ENCODE measurements at places on chromosomes 3 and 15.
A peak's percentile ranks its signal among the peaks of the same experiment; 100 is the strongest.

DNA sequence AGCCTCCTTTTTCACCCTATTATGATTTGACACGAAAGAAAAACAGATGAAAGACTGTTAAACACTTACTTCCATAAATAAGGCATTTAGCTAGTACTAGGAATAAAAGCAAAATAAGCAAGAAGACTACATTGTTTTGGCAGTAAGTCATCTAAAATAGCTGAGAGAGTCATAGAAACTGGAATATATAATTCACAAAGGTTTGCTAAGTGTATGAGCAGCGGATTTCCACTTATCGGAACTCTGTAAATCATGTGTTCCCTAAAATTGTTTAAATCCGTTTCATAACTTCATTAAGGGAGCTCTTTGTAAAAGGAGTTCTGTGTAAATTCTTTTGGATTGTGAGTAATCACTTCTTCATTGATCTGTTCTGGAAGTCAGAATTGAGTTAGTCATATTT lies 202.5 kb upstream of the CBLB start:
- no peak for DNase-seq

DNA sequence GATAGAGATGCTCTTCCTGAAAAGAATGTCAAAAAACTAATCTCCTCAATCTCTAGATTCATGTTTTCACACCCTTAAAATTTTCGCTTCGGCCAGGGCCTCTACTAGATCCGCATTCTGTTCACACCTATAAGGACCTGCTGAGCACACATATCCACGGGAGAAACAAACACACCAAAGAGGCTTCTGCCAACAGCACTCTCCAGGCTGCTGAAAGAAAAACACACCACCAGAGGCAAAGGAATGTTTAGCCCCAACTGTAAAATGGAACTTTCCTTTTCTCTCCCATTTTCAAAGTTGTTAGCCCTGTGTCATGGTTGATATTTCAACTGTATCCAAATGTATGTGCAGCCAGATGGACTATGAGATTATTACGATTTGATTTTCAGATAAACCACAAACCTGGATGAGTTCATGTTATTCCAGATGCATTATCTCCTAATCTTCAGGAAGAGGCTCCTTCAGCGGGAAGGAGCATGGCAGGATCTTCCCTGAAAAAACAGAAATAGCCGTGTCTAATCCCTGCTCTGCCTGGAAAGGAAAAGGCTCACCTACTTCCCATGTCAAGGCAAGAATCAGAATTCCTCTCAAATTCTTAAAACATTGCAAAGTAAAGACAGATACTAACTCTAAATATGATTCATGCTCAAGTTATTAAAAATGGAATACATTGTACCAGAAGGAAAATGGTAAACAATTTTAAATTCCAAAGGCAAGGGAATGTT lies 442.7 kb upstream of the NR2F2 start:
- DNase-seq = no peak

DNA sequence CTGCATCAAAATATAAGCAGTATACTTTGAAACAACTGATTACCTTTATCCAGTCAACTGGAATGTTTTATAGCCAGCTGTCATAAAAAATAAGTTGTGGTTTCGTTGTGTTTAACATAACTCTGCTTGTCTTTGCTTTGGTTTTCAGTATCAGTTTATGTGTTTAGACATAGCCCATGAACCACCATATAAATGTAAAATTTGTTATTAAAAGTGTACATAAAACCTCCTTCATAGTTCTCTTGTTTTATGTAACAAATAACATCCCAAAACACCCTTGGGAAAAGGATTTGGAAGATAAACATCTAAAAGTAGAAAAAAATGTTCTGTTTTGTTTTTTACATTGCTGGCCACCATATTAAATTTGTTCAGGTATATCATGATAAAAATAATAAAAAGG lies 347.0 kb upstream of the PROK2 start:
- no peak for DNase-seq

DNA sequence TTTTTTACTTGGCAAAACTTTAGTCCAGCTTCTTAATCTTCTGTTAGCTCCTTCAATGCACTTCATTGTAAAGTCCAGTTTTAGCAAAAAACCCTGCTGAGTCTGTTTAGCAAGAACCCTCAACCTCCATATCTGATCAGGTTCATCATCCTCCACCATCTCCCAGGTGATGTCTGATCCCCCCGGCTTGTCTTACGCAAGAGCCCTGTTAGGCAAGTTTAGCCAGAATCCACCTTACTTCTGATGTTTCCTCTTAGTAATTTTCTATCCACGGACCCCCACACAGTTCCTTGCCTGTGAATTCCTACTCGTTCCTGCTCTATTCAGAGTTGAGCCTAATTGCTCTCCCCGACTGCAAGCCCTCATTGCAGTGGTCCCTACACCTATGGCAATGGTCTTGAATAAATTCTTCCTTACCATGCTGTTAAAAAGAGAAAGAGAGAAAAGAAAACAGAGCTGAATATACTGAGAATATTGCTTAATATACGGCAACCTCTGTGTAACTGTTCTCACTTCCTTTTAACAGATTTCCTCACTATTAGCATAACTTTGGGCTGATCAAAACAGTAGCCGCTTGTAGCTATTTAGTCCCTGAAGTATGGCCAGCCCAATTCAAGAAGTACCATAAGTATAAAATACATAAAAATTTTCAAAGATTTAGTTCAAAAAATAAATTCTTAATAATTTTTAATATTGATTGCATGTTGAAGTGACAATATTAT lies 78.7 kb upstream of the MME start:
- DNase-seq = no peak

- no peak for DNase-seq
Measured at GRCh38 chr15:80996247-80996646, 4.5 kb upstream of the TLNRD1 start.

GRCh38 chr3:141255137-141255845 lies 23.7 kb downstream of the PXYLP1 start:
- no peak for DNase-seq

DNA sequence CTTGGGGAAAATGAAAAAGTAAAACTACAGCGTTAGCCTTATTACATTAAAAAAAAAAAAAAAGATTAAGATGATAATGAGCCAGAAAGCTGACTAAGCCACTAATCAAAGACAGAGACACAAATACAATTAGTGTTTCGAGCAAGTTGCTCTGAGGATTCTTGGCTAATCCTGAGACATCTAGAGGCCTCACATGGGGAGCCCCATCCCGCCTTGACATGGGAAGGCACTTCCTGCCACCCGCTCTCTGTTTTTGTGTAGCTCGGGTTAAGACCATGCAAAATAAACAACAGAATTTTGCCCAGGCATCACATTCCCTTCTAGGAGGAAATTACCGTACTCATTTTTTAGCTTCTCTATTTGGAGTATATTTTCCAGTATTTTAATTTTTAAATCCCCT lies 15.3 kb downstream of the HESX1 start:
- DNase-seq = peak; percentile 53

- DNase-seq = no peak
Measured at GRCh38 chr3:149975919-149976318, 5.2 kb upstream of the PFN2 start.

DNA sequence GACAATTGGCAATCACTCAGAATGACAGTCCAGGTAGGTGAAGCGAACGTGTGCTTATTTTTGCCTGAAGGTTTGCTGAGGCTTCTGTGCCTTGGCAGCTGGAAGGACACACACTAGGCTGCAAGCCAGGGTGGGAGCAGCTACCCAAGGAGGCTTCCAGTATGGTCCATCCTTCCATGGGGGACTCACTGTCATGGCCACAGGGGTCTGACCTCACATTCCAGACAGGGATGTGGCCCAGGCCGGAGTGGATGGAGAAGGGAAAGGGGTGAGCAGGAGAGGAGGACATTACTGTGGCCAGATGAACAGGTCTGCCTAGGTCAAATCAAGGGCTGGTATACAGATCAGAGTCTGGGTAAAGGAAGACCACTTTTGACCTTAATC lies 247.7 kb downstream of the ADAMTS17 start:
- no peak for DNase-seq

DNA sequence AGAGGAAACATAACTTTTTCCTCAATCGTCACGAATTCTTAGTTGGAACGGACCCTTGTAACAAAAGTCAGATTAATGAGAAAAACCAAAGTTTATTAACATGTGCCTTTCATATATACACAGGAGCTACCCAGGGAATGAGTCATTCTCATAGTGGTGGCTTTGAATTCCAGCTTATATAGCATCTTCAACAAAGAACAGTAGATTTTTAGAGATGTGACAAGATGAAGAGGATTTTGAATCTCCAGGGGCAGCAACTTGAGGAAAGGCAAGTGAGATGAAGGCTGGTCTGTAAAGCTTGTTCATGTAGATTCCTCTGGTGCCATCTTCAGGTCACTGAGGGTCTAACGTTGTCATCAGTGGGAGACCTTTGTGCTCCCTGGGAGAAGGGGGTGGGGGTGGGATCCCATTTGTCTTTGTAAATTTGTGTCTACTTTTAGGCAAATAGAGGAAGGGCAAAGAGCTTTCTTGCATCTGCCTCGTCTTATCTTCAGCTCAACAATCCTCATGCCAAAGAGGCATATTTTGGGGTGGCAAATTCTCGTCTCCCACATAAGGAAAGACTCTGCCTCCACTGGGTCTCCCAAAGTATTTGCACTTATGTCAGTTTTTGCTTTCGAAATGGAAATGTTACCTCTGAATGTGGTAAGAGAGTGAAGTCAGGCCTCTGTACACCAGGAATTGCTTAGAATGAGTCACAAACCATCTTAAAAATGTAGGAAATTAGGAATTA lies 29.5 kb downstream of the CLEC3B start:
- peak; percentile 74 for DNase-seq

- DNase-seq = no peak
Measured at GRCh38 chr3:150911771-150912170, 6.5 kb upstream of the MINDY4B start.

DNA sequence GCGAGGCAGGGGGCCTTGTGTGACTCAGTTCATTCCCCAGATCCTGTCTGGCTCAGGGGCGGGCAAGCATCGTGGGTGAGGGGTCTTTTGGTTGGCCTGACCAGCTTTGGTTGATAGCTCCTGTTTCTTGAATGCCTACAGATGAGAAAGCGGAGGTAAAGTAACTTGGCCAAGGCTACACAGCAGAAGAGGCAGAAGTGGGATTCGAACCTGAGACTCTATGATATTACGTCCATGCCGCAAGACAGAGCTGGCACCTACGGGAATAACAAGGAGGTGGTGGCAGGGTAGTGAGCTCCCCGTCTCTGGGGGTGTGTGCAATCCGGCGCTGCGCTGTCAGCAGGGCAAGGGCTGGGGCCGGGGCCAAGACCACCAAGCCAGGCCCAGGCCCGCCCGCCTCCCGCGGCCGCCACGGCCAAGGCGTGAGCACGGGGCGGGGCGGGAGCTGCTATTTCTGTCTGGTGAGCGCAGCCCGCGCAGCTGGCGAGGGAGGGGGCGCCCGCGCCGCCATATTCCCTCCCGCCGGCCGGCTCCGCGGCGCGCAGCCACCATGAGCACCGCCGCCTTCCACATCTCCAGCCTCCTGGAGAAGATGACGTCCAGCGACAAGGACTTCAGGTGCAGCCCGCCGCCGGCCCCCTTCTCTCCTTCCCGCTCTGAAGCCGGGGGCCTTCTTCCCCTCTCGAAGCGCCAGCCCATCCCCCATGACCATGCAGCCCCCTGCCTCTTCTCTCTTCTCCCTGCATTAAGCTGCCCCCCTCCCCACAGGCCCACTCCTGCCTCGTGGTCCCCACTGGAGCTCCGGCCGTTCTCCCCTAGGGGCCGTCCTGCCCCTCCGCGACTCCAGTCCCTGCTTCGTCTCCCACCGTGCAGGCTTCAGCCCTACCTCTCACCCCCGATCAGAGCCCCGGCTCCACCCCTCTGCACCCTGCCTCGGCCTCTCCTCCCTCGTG lies at the start of gene CAND2:
Gene CAND2 (plus strand): TSS at position 510 of the 953 bp plus-strand sequence. CDS start 41 bp downstream, at position 551.
- peak; percentile 24 for DNase-seq

GRCh38 chr3:157132936-157133335 lies 27.0 kb downstream of the CCNL1 start:
- no peak for DNase-seq

- no peak for DNase-seq
Measured at GRCh38 chr3:169990431-169990830, 23.8 kb downstream of the SEC62 start.

- no peak for DNase-seq
Measured at GRCh38 chr15:59168536-59168935, 38.1 kb upstream of the LDHAL6B start.

DNA sequence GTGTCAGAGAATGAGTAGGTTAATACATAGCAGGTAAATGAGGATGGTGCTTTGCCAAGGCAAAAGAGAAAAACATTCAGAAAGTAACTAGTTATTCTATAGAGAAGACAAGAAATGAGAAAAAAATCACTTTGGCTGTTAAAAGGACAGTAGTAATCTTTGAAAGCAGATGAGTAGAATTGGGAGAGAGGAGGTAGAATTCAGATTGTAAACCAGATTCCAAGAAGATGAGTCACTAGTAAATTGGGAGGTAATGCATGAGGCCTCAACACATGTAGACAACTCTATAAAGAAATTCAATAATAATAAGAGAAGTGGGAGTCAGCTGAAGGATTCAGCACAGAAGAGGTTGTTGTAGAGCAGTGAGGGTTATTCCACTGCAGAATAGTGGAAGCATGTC lies 81.4 kb downstream of the MBNL1 start:
- DNase-seq = no peak

DNA sequence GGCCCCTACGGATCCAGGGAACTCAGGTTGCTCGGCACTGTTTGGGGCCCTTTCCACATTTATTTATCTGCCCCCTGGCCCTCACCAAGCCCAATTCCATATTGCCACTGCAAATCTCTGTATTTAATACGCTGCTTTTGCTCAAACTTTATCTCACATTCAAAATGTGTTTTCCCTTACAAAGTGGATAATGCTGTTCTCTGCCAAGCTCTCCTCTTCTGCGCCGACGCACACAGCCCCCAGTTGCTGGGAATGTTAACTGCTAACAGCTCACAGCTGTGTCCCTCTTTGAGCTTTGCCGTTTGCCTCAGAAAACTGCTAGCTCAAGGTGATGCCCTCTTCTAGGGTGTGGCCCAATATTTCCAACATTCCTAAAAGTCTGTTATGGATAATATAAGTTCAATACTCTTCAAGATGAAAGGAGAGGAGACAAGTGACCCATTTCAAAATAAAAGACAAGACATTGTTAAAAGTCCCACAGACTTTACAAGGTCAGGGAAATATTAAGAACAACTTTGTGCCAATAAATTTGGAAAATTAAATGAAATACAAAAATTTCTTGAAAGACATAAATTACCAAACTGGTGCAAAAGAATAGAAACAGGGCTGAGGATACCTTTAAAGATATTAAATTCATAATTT lies 12.6 kb upstream of the FBN1 start:
- no peak for DNase-seq

GRCh38 chr15:82315519-82316246 lies 33.6 kb downstream of the GOLGA6L10 start:
- DNase-seq = no peak
